ENCODE measurements at places on chromosomes 4 and X. TPM values are rescaled to one million over a fixed set of nuclear protein-coding genes. Genes with fewer than 3 reads are reported as not detected.

- DNase-seq, result no peak
Measured at GRCh38 chr4:173685831-173686210, 155.8 kb upstream of the HAND2 start.

DNA sequence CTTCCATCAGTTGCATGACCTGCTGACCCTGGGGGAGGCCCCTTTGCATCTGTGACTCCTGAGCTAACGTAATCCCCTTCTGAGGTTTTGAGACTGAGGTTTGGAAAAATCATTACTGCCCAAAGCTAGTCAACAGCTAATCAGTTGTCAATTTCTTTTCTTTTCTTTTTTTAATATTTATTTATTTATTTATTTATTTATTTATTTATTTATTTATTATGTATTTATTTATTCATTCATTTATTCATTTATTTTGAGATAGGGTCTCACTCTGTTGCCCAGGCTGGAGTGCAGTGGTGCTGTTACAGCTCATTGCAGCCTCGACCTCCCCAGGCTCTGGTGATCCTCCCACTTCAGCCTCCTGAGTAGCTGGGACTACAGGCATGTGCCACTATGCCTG, 25.1 kb upstream of the FHL1 start:
- DNase-seq, result no peak

DNA sequence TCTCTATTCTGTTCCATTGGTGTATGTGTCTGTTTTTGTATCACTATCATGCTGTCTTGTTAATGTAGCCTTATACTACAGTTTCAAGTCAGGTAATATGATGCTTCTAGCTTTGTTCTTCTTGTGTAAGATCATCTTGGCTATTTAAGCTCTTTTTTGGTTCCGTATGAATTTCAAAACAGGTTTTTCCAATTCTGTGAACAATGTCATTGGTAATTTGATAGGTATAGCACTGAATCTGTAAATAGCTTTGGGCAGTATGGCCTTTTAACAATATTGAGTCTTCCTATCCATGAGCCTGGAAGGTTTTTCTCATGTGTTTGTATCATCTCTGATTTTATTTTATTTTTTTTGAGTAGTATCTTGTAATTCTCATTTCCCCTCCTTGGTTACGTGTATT, 94.3 kb downstream of the ANAPC10 start:
- DNase-seq, result no peak

DNA sequence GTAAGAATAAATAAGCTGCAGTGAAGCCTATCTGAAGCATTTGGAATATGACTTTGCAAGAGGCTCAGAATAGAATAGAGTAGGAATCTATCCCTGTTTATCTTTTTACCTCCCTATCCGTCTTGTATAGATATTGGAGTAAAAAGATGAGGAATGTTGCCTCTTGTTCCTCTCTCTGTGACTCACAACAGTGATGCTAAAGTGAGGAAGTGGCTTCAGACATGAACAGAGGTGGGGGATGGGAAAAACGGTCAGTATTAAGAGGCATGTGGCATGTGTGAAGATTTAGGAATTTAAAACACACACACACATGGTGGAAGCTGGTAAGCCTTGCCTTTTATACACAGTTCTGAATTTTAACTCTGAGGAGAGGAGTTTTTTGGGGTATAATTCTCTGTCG, 3.8 kb upstream of the DCAF4L1 start:
- no peak for DNase-seq

- no peak for DNase-seq
Measured at GRCh38 chrX:68757331-68757730, 71.5 kb upstream of the EFNB1 start.

DNA sequence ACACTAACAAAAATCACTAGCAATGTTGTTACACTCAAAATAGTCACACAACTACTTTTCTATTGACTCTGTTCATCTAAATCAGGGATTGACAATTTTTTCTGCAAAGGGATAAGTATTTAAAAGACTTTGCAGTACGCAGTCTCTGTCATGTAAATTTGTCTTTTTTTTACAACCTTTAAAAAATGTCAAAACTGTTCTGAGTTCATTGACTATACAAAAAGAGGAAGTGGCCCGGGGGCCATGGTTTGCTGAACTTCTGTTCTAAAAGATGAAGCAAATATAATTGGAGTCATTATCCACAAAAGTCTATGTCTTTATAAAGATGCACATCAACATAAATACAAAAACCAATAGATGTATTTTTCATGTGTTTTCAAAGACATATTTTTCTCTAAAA, 1310.3 kb downstream of the RPA4 start:
- no peak for DNase-seq

- DNase-seq, result no peak
Measured at GRCh38 chr4:63904201-63904600, 505.0 kb downstream of the TECRL start.

DNA sequence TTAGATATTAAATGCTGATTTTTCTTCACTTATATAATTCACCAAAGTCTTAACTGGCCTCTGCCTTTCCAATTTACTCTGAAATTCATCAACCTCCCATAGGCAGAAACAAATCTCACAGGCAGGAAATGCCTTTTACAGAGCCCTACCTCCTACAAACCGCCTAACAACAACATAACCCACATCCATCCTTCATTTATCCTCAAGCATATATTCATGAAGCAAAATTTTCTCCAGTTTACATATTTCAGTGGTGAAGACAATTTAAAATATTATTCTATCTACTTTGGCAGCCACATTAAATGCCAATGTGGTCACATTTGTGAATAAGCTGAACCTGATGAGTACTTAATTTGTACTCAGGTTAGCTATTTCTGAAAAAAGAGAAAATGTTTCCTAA, 30.3 kb downstream of the SEPSECS start:
- DNase-seq, result no peak

- no peak for DNase-seq
Measured at GRCh38 chr4:2915789-2916188, 47.4 kb downstream of the NOP14 start.

DNA sequence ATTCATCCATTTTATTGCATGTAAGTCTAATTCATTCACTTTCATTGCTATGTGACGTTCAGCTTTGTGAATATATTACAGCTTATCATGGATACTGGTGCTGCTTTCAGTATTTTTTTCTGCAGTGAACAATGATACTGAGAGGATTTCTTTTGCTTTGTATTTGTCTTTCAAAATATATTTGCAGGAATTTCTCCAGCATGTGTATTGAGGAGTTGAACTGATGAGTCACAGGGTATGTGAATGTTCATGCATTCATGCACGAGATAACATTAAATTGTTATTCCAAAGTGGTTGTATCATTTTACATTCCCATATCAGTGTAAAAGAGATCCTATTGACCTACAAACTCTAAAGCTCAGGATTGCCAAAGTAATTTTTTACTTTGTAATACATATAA, 283.8 kb upstream of the ARSJ start:
- no peak for DNase-seq

- DNase-seq, result no peak
Measured at GRCh38 chr4:44674471-44674870, 3.7 kb upstream of the GUF1 start.

DNA sequence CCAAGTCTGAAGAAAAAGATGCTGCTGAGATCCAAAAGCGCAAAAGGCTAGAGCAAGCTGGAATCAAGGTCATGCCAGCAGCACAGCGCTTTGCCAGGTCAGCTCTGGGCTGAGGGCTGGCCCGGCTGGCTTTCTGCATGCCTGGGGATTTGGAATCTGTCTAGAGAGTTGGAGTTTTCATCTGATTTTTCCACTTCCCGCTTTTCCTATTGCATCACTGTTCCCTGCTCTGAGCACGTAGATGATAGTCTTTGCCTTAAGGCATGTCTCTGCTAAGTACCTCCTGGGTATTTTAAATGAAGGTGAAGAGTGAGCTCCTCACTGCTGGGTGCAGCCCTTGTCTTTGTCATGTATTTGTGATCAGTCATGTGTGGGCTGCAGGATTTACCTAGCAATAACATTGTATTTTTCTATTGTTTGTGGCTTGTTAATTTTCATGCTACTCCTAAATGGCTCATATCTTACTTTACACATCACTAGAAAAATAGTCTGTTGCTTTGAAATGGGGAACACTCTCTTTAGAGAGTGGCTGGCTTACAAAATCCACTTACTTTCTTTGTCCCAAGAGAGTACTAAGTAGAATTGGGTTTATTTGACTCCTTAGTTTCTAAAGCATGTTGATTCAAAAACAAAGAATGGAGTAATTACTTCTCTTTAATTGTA, 82.8 kb downstream of the LIMCH1 start:
- no peak for DNase-seq

- no peak for DNase-seq
Measured at GRCh38 chrX:70922774-70923473, 8.0 kb downstream of the SLC7A3 start.

- no peak for DNase-seq
Measured at GRCh38 chrX:134388161-134389109, 71.5 kb upstream of the HPRT1 start.

DNA sequence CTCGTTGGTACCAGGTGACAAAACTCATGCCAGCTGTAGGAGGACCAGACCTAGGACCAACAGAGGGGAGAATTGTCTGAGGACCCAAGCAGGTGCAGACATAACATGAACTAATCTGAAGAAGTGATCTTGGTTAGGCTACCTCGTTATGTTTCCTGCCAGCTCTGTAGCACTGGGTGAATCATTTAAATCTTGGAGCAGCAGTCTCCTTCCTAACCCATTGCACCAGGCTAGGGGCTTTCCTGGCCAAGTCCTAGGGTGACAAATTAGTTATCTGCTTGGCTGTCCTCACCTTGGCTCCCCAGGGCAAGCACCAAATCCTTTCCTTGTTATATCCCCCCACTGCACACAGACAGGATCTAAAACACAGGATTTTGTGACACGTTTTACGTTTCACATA, 87.8 kb downstream of the WWC2 start:
- no peak for DNase-seq

- DNase-seq, result no peak
Measured at GRCh38 chr4:137213372-137214173, 318.7 kb downstream of the PCDH18 start.

GRCh38 chrX:80138938-80139337, 124.4 kb downstream of the TBX22 start:
- no peak for DNase-seq

DNA sequence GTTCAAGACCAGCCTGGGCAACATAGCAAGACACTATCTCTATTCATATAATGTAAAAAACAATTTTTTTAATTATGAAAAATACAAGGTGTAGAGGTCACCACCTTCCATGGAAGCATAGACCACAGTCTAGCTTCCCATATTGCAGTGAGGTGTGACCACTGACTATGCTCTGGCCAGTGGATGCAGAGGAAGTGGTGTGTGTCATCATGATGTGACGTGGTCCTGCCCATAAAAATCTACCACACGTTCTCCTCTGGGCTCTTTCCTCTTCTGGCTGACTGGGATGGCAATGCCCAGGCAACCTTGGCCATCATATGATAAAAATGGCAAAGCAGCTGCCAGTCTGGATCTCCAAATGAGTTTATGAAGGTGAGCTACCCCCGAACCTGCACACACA, 65.7 kb downstream of the RBM47 start:
- no peak for DNase-seq

DNA sequence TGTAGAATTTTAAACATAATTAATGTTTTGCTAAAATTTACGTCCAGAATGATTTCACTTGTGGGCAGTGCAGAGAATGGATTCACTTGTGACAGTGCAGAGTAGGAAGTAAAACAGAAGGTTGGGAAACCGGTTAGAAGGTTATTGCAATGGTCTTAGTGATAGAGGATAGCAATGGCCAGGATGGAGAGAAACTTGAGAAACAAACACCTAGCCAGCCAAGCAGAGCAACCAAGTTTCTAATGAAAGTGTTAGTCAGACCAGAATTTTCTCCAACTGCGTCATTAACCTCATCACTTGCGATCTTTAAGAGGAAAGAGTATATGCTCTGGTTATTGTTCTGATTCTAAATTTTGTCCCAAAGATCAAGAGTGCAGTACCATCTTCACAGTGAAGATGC, 50.0 kb upstream of the TBC1D9 start:
- DNase-seq, result no peak

DNA sequence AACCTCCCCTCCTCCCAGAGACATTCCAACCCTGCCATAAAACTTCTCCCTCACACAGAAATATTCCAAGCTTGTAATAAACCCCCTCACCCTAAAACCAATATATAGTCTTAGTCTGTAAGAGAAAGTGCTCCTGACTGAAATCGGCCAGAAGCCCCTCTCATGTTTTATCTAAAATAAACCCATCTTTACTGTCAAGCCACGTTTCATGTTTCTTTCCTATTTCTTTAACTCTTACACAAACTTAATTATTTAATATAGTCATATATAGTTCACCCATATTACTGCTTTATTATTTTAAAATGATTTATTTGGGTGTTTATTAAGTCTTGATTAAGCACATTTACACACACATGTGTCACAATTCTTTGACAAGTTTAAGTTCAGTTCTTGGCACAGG, 191.3 kb upstream of the AADAT start:
- no peak for DNase-seq

DNA sequence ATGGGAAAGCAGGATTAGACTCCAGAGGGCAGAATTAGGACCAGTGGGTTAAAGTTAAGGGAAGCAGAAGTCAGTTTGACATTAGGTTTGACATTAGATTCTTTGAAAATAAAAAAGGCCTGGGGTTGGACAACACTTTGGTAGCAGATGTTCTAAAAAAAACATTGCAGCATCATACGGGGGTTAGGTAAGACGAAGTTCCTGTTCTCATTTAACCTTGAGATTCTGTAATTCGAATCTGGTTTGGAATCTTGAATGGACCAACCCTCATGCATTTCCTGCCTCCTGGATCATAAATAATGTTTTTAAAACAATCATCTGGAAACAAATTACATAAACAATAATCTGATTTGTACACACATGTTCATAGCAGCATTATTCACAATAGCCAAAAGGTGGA, 181.0 kb downstream of the SHROOM3 start:
- no peak for DNase-seq

GRCh38 chrX:19556202-19556601, 40.9 kb upstream of the MAP3K15 start:
- DNase-seq, result no peak

- DNase-seq, result no peak
Measured at GRCh38 chrX:106278951-106279350, 110.8 kb downstream of the PWWP3B start.

- DNase-seq, result no peak
Measured at GRCh38 chr4:118337954-118338353, 14.8 kb downstream of the PRSS12 start.

Gene P2RY8
- 34.5 TPM for total RNA-seq

Gene DAPP1
- total RNA-seq, result 21.4 TPM

Gene PPEF2
- not detected for total RNA-seq

Gene AP1AR
- 19.3 TPM for total RNA-seq

Gene FAM9C
- not detected for total RNA-seq

Gene ABCG2
- total RNA-seq, result 0.89 TPM

Gene ETDB
- total RNA-seq, result not detected

Gene CDKL2
- 0.57 TPM for total RNA-seq

Gene MAGEA12
- not detected for total RNA-seq

Gene FRAS1
- total RNA-seq, result not detected

Gene SLITRK4
- not detected for total RNA-seq

Gene AADAT
- total RNA-seq, result not detected

Gene PCDH10
- total RNA-seq, result 0.09 TPM

Gene AKAP14
- not detected for total RNA-seq

Gene TRMT10A
- total RNA-seq, result 7.9 TPM

Gene N4BP2
- total RNA-seq, result 23.8 TPM
